ENCODE measurements at places on chromosomes 1 and 21.

GRCh38 chr1:30475201-30475600, 248.2 kb downstream of the MATN1 start:
- DNase-seq: no peak

DNA sequence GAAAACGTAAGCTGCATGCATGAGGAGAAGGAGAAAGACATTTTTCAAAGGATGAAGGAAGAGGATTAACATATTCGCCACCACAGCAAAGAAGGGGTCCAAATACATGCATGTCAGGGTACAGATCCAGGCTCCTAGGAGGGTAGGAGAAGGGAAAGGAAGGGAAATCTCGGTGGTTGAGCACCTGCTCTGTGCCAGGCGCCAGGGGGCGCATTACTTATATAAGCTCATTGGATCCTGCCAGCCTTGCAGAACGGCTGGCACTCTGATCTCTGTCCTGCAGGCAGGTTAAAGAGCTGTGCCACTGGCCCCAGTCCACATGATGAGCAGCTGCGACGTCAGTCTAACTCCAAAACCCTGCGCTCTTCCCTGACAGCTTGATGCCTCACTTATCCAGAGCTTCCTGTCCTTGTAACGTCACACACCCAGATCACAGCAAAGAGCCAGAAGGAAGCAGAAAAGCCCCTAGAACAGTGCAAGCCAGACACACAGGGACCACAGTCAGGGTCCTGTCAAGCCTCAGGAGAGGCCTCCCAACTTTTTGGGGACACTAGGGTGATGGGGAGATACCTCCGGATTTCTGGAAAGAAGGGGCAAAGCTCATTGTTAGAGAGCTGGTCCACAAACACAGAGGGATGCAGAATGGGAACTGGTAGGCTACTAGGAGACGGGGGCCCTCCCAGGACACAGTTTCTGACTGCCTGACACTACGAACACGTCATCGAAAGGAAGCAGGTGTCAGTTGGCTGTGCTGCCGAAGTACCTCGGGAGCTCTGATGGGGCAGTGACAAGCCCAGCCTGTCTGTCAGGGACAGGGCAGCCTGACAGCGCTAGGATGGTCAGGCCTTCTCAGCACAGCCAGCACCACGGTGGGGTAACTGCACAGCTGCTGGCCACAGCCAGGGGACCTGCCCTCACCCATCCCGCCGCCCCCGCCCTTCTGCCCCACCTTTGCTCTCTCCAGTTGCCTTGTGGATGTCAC, 99.1 kb downstream of the BEND5 start:
- DNase-seq: peak; percentile 32

DNA sequence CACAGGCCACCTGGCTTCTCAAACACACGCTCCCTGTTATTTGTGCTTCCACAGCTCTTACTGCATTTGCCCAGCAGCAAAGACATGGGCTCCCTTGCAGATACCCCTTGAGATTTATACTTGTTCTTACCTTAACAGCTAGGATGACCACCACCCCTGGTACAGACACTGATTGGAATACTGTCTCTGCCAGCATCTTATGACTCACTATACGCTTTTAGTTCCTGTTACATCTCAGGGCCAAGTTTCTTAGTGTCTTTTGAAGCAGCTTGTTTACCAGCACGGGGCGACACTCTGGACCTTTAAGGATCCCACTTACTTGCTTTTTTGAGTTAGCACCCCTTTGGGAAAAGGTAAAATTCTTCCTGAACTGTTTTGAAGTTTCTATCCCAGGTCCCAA, 874.8 kb downstream of the KCNT2 start:
- no peak for DNase-seq

DNA sequence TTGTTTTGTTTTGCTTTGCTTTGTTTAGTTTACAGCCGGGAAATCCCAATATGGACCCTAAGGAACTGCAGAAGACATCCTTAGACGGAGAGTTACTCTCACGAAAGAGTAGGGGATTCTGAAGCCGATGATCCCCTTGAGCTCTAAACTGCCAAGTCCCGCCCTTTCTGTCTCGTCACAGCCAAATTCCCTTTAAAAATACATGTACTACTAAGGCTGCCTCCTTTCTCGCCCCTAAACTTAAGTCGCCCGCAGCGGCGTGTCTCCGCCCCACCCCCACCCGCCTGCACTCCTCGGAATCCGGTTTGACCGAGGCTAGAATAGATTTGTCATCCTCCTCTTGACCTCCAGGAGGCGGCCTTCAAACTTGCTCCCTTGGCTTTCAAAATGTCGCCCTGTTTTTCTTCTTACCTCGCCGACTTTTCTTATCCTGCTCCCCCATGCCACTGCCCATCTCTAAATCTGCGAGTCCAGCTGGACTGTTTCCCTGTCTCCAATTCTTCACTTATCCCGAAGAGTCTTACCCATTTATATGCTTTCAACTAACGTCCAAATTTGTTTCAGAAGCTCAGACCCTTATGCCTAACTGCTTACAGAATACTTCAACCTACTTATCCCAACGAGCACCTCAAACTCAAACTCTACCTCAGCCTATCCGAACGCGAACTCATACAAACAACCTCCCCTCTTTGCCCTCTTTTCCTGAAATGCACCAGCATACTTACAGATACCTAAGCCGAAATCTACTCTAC, 10.9 kb upstream of the BOLA1 start:
- peak; percentile 80 for DNase-seq

DNA sequence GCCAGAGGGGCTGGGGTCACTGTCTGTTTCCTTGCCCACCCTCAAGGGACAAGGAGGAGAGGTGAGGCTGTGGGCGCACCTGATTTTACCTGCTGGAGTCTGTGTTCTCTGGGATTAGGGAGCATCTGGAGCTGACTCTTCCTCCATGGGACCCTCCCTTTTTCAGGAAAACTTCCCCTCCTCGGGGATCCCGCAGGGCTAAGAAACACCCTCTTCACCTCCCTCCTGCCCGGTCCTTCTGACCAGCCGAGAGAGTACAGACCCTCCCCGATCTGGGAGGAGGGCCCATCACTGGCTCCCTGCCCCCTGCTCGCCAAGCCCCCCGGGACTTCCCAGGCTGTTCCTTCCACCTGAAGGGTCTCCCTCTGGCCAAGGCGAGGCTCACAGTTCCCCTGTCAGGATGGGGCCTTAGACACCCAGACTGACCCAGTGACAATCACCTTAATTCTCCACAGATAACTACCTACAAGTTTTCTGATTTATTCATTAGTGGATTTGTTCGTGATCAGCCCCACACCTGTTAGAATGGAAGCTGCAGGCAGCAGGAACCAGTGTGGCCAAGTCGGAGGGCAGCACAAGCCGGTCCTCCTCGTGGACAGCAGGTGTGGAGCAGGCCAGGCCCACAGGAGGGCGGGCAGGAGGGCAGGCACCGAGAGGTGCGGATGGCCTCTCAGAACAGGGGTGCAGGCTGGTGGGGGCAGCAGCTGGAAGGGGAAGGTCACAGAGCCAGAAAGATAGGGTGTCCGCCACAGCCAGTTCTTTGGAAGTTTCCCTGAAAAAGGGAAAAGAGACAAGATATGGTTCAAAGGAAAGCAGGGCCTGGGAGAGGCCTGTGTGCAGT, 15.9 kb upstream of the SAMD11 start:
- no peak for DNase-seq

DNA sequence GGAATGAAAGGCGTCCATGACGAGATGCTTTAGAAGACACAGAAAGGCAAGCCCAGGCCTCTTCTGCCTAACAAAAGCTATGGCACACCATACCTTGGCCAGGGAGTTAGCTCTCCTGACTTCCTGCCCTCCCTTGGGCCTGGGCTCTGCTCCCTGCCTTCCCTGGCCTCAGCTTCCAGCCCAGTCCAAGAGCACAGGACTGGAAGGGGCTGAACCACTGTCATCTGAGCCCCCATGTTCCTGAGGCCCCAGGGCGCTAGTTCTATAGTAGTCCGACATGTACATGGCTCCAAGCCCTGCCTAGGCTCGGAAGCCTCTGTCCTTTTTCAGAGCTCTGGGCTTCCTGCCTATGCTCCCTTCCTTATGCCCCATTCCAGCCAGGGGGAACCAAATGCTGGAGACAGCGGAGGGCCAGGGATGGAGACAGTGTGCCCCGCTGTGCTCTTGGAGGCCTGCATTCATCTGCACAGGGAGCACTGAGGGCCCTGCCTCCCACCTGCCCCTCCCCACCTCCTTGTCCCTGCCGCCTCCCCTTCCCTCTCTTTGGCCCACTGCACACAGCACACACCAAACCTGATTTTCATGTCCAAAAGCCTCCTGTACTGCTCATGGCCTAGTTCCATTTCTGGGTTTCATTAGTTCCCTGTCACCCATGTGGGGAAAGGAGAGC, 240.1 kb downstream of the RHOU start:
- no peak for DNase-seq

- no peak for DNase-seq
Measured at GRCh38 chr1:165281207-165281901, 75.2 kb downstream of the LMX1A start.

- no peak for DNase-seq
Measured at GRCh38 chr1:233962878-233963277, 58.4 kb downstream of the SLC35F3 start.

- DNase-seq: no peak
Measured at GRCh38 chr1:246805135-246805716, 81.0 kb downstream of the SCCPDH start.

GRCh38 chr21:39118061-39118460, 65.2 kb downstream of the PSMG1 start:
- no peak for DNase-seq

DNA sequence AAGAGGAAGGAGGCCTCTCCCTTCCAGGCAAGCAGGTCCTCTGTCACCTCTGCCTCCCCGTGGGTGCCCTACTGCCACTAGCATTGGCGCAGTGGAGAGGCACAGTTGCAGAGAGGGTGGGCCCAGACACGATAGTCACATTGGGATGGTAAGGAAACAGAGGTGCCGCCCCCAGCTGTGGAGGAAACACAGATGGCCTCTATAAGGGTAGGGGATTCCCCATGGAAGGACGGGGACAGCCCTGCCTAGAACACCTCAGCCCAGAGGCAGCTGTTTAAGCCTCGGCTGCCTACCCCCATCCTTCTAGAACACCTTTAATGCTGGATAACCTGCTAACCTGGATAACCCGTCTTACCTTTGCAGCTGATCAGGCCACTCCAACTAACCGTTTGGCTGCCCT, 65.7 kb upstream of the CNTN2 start:
- no peak for DNase-seq

- DNase-seq: no peak
Measured at GRCh38 chr1:204909109-204909508, 38.4 kb downstream of the NFASC start.

- DNase-seq: no peak
Measured at GRCh38 chr1:240967070-240967724, 355.2 kb upstream of the GREM2 start.

DNA sequence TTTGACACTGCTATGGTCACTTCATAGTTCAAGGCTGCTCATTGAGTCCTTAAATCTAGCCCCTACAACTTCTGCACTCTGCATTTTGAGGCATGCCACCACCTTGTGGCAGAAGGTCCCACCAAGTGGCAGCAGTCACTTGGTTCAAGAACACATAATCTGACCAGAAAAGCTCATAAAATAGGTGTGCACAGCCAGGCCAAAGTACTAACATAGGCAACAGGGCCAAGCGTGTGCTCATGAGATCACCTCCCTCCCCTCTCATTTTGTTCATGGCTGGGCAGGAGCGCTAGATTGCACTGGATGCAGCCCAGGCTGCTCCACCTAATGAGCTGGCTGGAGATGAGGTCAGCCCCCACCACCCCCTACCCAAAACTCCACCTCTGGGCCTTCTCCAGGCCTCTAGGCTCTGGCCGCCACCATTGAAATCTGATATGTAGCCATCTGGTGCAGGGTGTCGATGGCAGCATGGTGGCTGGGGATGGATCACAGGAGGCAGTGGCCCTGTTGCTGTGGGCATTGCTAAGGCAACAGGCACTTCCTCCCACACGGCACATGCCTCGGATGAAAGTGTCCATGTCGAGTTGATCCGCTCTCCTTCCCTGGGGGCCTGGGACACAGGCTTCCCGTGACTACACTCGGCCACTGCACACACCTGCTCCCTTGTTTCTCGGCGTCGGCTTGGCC, 193.2 kb downstream of the TRABD2B start:
- DNase-seq: no peak

- DNase-seq: no peak
Measured at GRCh38 chr1:87841332-87841731, 512.7 kb downstream of the LMO4 start.

- no peak for DNase-seq
Measured at GRCh38 chr1:19785660-19786059, 14.1 kb downstream of the TMCO4 start.

GRCh38 chr1:168920456-168921094, 185.9 kb upstream of the ATP1B1 start:
- no peak for DNase-seq

DNA sequence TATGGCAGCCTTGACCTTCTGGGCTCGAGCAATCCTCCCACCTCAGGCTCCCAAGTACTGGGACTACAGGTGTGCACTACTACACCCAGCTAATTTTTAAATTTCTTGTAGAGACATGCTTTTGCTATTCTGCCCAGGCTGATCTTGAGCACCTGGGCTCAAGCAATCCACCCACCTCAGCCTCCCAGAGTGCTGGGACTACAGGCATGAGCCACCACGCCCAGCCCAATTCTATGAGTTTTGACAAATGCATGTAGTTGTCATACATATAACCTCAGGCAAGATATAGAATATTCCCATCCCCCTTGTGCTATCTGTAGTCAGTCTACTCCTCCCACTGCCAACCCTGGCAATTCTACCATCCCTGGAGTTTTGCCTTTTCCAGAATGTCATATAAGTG, 38.7 kb upstream of the TTC22 start:
- no peak for DNase-seq
